ENCODE measurements at places on chromosomes 6 and 20.

- no peak for DNase-seq
Observed at GRCh38 chr20:36396847-36397630, 90.9 kb downstream of the DLGAP4 start.

DNA sequence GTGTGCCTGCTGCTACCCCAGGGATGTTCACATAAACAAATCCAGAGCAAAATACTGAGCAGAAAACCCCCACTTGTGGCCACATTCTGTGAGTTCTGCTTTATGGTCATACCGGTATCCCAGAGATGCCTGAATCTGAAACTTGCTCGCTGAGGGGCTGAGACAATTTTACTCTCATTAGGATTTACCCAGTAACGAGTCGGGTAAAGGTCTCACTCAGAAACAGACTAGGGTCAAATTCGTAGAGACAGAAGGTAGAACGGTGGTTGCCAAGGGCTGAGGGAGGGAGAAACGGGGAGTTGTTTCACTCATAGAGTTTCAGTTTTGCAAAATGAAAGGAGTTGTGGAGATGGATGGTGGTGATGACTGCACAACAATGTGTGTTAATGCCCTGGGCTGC, 45.4 kb upstream of the NKX2-2 start:
- no peak for DNase-seq

DNA sequence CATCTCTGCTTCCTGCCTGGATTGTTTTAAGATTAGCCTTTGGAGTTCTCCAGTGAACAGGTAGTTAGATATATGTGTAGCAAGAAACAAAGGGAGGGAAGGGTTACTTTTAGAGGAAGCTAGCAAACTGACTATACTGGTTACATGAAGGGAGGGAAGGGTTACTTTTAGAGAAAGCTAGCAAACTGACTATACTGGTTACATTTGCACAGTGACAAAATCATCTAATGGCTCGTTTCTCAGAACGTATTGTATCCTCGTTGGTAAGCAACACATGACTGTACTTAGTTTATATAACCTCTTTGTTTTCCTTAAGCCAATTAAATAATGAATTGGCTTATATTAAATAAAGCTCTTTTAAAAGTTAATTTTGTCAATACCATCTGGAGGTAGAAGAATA, 540.9 kb downstream of the EPM2A start:
- DNase-seq: no peak

DNA sequence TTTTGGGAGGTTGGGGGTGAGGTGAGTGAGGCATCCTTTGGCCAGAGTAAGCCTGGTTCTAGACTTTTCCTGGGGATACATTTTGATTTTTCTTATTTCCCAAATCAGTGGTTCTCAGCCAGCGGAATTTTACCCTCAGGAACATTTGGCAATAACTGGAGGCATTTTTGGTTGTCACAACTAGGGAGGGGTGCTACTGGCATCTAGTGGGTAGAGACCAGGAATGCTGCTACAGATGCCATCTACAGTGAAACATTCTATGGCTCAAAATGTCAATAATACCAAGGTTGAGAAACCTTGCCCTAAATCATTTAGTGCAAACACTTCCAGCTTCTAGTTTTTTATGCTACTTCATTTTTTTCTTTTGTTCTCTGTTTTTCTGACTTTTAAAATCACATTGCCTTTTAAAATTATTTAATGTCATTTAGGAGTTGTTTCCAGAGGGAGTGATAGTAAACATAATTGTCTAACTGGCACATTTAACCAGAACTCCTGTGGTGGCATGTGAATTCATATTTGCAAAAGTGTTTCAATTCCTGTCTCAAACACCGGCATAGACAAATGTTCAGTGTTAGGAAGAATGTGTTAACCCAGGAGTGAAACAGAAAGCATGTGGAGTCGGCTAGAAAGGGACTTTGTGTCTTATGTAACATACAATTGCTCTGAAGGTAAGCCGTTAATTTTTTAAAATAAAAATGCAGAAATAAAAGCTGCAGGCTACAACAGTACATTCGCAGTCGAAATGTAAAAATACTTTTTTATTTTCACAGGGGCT, 59.0 kb downstream of the QRSL1 start:
- DNase-seq: no peak

GRCh38 chr20:48826883-48827771, 672 bp downstream of the PREX1 start:
- DNase-seq: no peak

DNA sequence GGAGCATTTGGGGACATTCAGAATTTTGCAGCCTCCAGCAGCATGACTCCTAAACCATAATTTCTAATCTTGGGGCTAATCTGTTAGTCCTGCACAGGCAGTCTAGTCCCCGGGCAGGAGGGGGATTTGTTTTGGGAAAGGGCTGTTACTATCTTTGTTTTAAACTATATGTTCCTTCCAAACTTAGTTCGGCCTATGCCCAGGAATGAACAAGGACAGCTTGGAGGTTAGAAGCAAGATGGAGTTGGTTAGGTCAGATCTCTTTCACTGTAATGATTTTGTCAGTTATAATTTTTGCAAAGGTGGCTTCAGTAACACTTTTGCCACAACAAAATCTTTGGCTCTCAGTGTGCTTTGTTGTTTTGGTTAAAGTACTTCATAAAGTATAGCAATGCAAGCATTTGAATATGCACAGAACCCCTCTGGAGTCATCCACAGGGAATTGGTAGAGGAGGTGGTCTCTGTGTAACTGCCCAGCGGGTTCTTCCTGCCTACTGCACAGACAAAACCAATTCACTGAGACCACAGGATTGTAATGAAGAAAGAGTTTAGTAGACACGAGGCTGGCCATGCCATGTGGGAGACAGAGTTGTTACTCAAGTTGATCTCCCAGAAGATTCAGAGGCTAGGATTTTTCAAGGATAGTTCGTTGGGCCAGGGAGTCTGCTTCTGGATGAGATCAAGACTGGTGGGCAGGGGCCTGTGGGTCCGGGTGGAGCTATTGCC, 224.1 kb upstream of the MYLIP start:
- DNase-seq: no peak

Data from NCI-H187 (cell line).